ENCODE measurements at places on chromosomes 7 and 10.

DNA sequence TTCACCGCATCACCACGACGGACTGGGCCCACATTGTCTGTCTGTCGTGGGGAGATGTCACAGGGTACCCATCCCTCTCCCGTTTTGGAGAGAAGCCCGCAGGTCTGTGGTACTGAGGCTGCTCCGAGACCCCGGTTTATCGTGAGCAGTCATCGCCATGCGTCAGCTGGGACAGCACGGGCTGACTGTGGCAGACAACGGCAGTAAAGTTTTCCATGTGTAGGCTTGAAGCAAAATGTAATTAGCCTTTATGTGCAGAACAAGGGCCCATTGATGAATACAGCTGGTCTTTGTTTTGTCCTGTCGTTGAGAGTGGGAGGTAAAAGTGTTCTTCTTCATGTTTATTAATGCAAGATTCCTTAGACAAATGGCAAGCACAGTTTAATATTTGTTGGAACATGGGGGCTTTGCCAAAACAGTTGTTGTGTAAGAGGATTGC, 167.4 kb upstream of the SH2B2 start:
- no peak for DNase-seq

DNA sequence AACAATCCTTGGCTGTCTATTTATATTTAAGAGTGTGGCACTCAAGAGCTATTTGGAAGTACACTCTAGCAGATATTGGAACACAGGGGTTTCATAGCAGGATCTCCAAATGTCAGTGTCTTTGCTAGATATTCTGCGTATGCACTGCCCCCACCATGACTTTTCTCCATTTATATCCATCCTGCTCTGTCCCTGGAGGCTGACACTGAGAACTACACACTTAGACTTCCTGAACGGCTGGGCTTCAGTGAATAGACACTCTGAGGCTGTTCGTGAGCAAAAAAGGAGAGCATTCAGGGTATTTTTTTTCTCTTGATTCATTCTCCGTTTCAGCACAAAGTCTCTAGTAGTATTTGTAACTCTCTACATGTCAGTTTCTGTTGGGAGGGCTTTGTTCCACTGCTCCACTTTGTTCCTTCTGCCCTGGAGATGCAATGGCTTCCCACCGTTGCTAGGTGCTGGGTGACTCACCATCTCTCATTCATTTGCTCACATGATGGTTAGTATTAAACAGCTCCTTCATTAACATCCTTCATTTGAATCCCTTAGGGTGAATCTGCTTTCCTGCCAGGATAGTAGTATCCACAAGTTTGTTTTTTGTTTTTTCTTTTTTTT, 155.9 kb upstream of the SLC13A1 start:
- DNase-seq, result peak; percentile 10

DNA sequence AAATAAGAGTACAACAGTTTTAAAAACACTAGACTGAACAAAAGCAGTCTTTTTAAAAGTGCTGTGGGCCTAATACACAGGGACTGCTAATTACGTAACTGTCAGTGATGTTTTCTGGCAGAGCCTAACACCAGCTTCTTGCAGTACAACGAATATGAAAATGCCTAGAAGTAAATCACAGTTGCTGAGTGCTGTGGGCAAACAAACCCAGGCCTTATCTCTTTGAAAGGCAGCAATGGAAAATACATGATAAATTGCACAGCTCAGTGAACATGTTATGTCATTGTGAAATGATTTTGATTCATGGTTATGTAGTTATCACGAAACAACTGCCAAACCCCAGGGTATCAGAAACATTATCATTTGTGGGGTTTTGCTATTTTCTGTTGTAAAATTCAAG, 428.4 kb downstream of the GFRA1 start:
- no peak for DNase-seq

DNA sequence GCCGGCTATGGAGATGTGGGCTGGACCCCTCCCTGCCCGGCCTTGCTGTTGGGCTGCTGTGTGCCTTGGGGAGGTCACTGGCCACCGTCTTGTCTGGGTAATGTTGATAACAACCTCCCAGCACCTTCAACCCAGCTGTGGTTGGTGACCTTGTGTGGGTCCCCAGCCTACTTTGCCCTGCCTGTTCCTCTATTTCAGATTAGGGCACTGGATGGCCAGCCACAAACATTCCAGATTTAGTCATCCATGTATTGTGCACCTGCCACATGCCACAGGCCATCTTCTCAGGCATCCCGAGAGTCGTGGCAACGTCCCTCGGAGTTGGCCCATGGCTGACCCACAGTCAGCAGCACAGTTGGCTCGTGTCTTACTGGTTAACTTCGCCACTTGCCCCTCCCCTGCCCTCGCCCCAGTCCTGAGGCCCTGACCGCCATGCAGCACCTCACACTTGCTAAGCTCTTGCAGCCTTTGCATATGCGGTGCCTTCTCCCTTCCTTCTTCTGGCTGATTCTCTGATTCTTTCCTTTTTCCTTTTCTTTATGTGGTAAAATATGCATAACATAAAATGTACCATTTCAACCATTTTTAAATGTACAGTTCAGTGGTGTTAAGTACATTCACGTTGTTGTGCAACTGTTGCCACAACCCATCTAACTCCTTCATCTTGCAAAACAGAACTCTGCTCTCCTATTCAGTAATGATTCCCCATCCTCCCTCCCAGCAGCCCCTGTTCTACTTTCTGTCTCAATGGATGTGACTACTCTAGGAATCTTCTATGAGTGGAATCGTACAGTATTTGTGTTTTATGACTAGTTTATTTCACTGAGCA, 60.6 kb downstream of the PRF1 start:
- DNase-seq, result no peak

- peak; percentile 34 for DNase-seq
Observed at GRCh38 chr7:47982610-47983009, 3.2 kb upstream of the HUS1 start.

DNA sequence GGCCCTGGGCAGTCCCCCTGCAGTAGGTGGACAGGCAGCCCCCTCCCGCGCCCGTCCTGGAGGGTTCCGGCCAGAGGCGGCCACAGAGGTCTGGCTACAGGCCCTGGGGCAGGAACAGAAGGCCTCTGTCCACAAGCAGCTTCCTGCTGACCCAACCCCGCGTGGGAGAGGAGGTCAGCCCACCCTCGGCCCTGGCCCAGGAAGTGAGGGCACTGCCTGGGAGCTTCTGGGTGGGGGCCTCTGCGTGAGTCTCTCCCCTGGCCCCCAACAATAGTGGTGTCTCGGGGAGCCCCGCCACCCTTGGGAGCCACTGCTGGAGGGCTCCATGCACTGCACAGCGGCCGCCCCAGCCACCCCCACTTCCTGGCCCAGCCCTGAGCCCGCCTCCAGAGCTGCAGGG, 4.7 kb downstream of the MICALL2 start:
- no peak for DNase-seq

DNA sequence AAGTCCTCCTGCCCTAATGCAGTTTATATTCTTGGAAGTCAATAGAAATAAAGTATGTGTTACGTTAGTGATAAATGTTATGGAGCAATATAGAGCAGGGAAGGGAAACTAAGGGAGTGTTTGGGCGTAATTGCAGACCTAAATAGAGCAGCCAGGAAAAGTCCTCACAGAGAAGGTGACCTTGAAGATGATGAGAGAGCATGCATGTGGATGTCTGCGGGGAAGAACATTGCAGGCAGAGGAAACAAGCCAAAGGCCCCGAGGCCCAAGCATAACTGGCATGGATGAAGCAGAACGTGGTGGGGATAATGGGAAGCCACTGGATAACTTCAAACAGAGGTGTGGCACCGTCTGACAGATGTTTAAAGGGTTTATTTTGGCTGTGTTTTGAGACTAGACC, 12.5 kb downstream of the ADD3 start:
- no peak for DNase-seq

DNA sequence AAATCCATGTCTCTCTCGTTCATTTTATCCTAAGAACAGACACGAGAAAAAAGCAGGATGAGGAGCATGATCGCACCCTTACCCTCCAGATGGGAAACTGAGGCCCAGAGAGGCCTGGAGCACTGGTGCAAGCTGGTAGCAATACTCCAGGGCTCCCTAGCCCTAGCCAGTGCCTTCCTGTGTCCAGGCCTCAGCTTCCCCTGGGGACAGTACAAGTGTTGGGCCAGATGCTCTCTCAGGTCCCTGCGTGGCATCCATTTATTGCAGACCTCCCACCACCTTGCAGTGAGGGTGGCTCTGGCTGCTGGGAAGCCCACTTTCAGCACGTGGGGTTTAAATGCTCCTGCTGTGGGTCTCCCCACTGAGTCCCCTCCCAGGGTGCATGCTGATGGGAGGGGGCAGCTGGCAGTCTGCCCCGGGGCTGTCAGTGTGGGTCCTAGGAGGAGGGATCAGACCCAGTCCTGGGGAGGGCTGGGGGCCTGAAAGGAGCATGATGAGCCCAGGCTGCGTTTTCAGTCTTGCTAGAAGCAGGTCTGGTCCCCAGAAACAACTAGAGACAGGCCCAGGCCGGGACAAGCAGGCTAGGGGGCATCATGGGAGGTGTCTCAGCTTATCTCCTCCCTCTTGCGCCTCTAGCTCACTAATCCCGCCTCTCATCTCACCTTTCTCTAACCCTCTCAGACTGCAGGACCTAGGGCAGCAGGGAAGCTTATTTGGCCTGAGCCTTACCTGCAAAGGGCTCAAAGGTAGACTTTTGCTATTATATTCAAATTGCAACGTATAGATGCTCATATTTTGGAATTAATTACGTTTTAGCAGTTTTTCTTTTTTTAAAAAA, 662 bp upstream of the PPIF start:
- DNase-seq, result no peak

DNA sequence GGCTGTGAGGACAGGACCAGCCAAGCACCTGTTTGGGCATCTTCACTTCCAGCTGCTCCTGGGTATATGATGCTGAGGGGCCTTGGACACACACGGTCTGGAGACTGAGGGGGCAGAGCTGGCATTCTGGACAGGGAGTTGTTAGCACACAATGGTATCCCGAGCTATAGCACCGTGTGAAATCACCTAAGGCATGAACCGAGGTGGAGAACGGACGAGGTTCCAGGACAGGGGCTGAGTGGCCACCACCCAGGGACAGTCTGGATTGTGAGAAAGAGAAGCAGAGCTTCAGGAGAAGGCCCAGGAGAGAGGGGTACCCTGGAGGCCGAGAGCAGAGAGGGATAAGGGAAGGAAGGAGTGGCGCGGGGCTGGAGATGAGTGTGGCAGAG, 571.8 kb downstream of the TCERG1L start:
- DNase-seq, result no peak

DNA sequence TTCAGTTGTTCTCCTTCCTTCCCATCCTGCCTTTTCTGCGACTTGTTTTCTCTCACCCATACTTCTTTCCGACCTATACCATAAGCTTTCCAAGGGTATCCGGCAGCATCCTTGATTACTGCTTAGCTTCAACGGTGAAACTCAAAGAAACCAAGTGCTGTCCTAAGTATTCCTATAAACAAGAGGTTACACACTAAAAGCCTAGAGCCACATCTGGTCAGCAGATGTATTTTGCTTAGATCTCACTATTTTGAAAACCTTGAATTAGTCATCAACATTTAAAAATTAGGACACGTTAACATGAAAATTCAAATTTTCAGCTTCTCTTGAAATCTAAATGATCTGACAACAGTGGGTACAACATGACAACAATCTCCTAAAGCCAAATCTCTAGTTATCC, 20.0 kb downstream of the ARHGAP21 start:
- no peak for DNase-seq

DNA sequence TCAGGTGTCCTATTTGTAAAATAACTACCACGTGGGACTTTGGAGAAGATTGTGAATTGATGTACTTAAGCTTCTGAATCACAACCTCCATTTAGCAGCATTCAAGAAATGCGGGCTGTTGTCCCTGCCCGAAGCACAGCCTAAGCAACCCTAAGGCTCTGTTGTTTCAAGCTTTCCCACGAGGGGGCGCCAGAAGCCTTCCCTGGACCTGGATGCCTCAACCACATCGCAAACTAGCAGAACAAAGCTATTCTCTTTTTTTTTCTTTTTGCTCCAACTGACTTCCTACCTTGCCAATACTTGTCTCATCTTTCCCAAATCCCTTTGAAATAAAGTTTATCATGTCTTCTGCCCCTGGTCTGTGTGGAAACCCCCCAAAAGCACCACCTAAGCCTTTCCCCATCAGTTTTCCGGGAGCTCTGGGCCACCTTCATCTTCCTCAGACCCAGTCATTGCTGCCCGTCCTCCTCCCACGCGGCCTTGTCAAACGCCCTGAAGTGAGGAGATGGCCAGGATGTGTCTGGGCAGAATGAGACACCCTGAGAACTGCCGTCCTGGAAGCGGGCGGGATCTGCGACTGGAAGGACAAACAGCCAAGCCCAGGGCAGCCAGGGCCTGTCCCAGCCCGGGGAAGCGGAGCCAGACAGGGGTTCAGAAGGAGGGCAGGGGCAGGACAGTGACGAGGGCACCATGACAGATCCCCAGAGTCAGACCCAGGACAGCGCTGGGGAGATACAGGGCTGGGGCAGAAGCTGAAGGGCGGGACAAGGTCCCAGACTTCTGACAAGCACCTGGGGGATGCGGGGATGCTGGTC, 112.7 kb downstream of the SLIT1 start:
- DNase-seq, result peak; percentile 74

- no peak for DNase-seq
Observed at GRCh38 chr7:127733986-127734385, 82.0 kb downstream of the SND1 start.

DNA sequence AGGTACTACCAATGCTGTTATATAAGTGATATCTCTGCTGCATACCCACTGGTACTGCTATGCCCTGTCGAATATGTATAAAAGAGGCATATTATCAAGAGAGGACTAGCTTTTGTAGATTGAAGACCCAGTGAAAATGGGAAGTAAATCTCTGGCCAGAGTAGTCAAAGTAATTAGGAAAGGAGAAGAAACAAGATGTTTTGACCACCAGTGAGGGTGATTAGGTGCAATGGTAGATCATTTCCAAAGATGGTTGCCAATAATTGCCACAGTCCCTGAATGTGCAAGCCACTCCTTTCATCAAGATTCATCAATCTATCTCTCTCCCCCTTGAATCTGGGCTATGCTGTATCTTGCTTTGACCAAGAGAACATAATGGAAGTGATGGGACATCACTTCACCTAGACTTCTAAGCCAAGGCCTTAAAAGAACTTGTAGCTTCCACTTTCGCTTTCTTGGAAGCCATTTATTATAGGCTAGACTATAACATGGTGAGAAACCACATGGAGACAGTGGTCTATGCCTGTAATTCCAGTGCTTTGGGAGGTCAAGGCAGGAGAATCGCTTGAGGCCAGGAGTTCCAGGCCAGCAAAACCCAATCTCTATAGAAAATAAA, 52.6 kb upstream of the ST8SIA6 start:
- DNase-seq, result no peak

- no peak for DNase-seq
Observed at GRCh38 chr7:2621948-2622640, 9.7 kb upstream of the TTYH3 start.
